Activated B cell treated with CpG ODN at 0.5 μM for 24 hours (primary cell): ENCODE measurements at places on chromosomes 5 and 9.

DNA sequence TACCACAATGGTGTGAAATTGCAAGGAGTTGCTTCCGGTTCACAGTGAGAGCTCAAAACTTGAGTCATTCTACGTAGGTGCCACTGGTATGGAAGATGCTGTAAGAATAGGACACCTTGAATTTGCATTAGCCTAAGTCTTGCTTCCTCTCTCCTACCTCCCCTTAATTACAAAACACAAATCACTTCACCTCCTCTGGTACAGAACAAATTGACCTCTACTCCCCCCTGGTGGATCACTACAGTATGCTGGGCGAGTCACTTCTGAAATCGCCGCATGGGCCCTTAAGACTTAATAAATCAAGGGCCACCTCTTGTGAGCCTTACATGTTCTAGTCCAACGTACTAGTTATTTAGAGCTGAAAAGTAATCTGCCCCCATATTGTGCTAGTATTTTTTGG, 145.3 kb upstream of the SMARCA2 start:
- no peak for DNase-seq

GRCh38 chr5:142432369-142432863, 107.6 kb upstream of the SPRY4 start:
- no peak for DNase-seq

DNA sequence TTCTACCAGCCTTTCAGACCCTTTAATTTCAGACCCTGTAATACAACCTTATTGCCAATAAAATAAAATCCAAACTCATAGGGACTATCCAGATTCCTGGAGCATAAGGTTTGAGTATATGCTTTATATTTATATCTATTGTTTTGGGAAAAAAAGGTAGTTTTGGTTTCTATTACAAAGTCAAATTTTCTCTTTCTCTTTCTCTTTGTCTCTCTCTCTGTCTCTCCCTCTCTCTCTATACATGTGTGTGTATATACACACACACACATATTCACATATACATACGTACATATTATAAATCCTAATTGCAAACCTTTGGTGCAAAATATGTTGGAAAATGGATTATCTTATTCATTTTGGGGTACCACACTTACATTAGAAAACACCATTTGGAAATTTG, 39.0 kb downstream of the TMEM232 start:
- no peak for DNase-seq

DNA sequence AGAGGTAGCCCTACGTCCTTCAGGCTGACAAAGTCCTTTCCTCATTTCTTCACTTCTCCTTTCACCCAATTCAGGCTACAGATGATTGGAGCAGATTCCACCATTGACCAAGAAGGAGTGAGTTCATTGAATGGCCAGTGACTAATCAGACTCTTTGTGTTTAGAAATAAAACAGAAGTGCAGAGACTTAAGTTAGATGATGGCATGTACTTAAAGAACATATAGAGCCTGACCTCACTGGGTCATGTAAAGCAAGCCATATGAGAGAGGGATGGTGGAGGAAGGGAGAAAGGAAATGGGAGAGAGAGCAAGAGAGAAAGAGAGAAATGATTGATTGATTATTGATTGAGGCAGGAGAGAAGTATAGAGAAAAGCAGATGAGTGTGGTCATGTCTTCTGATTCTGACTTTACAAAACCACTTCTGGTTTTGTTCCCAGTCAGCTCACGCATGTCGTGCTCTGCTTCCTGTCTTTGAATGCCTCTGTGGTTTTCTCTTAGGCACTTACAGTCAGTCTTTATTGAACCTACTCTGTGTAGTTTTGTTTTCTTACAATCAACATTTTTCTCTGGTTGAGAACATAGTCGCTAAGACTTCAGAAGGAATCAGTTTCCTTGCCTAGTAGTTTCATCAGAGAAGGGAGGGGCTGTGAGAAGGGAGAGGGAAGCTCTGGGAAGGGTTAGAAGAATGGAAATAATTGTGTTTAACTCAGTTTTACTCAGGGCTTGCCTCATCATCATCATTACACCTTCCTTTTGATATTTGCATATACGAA, 149.2 kb upstream of the KLF9 start:
- DNase-seq, result peak; percentile 20

- no peak for DNase-seq
Measured at GRCh38 chr5:91145333-91145620, 237.8 kb downstream of the ARRDC3 start.

DNA sequence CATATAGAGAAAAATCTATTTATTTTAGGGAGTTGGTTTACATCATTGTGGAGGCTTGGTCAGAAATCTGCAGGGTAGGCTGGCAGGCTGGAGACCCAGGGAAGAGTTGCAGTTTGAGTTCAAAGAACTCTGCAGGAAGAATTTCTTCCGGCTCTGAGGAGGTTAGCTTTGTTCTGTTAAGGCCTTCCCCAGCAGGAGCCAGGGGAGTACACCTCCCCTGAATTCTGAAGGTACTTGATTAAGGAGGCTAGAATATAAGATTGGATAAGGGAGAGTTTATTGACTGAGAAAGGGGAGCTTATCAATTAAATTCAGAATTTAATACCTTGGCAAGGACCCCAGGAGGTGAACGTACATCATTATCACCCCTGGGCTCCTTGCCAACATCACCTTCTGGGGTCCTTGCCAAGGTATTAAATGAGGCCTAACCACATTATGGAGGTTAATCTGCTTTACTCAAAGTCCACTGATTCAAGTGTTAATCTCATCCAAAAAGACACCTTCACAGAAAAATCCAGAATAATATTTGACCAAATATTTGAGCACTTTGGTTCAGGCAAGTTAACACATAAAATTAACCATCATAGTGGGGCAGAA, 351.7 kb downstream of the CWC27 start:
- DNase-seq, result no peak

DNA sequence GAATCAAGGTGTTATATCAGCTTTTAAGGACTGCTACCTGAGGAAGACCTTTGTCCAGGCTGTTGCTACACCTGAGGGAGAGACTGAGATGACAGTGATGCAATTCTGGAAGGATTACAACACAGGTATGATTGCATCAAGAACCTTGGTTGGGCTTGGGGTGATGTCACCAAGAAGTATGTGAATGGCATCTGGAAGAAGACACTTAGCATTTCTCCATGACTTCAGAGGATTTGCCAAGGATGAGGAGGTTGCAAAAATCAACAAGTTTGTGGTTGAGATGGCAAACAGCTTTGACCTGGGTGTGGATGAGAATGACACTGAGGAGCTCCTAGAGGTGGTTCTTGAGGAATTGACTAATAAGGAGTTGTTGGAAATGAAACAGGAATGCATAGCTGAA, 67.9 kb upstream of the PANK3 start:
- no peak for DNase-seq

DNA sequence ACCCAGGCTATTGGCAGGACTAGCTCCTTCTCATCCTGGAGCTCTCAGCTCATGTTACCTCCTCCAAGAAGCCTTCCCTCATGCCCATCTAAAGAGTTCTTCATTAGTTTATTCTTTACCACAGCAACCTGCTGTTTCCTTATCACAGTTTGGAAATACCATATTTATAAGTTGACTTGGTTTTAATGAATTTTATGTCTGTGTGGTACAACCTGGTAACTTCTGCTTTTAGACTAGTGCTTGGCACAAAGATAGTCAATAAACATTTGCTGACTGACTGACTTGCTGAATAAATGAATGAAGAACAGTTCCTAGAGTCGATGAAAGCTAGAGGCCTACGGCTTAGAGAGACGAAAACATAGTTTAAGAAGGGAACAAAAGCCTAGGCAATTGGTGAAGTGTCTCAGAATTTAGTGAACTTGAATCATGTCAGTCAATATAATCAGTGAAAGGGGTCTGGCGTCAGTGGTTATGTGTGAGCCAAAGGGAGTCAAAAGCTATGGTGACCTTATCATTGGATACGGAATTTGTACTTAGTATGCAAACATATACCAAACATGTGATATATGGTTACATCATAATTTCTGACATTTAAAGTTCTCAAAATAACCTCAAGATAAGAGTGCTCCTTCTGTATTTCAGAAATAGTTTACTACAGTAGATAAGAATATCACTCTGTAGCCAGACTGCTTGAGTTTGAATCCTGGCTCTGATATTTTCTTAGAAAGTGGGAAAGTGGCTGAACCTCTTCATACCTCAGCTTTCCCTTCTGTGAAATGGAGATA, 239.5 kb downstream of the MCTP1 start:
- DNase-seq, result no peak

DNA sequence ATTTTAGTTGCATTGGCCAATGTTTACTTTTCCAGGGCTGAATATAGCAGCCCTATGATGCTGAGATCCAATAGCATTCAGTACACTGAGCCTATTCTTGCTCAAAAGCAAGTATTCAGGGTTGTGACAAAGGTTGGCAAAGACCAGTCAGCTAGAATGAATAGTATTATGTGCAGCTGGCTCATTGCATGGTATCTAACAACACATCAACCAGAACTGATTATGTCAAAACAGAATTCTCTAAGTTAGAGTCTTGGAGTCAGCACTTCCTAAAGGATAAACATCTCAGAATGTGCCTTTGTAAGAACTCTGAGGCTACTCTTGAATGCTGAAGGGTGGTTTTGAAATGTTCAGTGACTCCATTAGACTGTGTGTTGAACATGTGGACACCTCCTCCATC, 774.5 kb upstream of the RGMB start:
- DNase-seq, result no peak

GRCh38 chr5:80777347-80778287, 122.8 kb upstream of the DHFR start:
- no peak for DNase-seq

DNA sequence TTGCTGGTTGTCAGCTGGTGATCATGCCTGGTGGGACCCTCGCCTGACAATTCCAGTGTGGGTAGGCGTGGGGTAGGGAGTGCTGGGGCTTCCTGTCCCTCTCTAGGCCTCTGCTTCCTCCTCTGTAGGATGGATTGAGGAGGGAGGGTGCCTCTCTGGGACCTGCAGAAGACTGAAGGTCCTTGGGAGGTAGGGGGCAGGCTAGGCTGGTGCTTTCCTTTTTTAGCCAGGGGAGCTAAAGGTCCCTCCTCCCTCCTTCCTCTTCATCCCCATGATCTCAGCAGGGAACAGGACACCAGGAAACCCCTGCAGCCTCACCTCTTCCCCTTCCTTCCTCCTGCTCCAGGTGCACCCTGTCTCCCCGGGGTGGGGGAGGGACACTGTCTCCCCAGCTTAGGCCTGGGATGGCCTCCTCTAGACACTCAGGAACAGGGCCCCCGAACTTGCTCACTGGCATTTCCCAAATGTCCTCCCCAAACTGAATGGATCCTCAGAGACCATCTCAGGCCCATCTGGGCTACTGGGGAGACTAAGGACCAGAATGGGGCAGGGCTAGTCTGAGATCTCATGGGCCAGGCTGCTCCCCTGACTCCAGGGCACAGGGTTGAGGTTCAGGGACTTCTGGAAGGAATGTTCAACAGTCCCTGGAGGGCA, 8.4 kb downstream of the SH2D3C start:
- DNase-seq, result no peak

GRCh38 chr9:37929441-37929895, 25.5 kb upstream of the SLC25A51 start:
- no peak for DNase-seq

- no peak for DNase-seq
Measured at GRCh38 chr5:1852324-1852947, 30.3 kb downstream of the IRX4 start.

DNA sequence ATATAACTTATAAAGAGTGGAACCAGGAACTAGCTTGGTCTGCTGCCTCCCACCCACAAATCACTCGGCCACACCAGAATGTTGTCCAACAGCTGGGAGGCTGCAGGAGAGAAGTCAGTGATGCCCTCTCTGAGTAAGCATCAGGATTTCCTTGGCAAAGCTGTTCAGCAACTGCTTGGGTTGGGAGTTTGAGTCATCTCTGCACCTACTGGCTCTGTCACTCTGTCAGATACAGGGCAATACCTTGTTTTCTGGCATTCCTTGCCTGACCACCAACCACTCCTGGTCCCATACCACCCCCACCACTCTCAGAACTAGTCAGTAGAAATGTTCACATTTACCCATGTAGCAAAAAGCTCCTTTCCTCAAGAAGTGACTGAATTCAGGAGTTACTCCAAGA, 36.8 kb upstream of the GCNT4 start:
- DNase-seq, result no peak

- no peak for DNase-seq
Measured at GRCh38 chr5:146082798-146083197, 22.6 kb downstream of the PLAC8L1 start.

GRCh38 chr5:28517691-28518090, 1479.3 kb upstream of the CDH9 start:
- no peak for DNase-seq

DNA sequence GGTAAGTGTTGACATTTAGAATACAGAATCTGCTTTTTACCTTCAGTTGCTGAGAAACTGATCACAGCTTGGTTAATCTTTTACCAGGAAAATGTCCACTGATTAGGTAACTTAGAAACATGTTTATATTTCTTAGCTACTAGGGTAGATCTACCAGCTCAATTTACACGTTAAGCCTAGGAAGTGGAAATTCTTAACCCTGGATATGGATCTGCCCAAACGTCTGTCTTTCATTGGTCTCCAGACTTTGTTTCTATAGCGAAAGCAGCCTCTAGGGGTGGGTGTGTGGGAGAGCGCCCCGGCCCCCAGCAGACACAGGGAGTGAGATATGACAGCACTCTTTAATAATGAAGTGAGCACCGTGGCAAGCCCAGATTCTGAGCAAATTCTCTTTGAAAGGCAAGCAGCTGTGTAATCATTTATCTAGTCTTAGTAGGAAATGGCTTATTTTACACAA, 141.6 kb upstream of the ZNF608 start:
- DNase-seq, result no peak

- no peak for DNase-seq
Measured at GRCh38 chr5:141657937-141658545, 6.8 kb upstream of the FCHSD1 start.

GRCh38 chr9:124105266-124105665, 93.7 kb downstream of the LHX2 start:
- DNase-seq, result no peak

- DNase-seq, result no peak
Measured at GRCh38 chr9:107994648-107995047, 505.1 kb upstream of the KLF4 start.

DNA sequence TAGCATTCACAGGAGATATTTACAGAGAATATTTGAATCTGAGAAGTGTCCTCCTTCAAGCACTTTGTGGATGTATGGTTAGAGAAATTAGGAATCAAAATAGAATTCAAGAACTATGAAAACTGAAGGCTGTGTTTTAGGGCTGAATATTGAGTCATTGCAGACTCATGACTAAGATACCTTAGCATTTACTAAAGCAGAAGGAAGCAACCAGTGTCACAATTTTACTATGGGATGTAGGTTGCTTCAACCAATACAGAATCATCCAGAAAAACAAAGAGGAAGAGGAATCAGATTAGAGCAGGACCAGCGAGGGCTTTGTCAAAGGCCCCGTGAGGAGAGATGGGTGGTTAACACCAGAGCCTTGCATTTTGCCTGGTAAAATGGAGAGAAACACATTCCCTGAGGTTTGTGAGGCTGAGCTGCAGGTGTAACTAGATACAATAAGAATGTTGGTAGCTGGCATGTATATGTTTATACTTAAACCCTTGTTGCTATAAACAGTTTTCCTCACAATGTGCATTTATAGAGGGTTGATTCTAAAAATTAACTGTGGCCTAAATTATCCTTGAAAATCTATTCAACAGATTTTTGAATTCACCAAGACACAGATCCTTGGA, 518.1 kb downstream of the AGTPBP1 start:
- DNase-seq, result no peak

- no peak for DNase-seq
Measured at GRCh38 chr9:107158321-107158720, 124.8 kb upstream of the RAD23B start.
